ENCODE measurements at places on chromosomes 13 and 19.
A peak's percentile ranks its signal among the peaks of the same experiment; 100 is the strongest.

DNA sequence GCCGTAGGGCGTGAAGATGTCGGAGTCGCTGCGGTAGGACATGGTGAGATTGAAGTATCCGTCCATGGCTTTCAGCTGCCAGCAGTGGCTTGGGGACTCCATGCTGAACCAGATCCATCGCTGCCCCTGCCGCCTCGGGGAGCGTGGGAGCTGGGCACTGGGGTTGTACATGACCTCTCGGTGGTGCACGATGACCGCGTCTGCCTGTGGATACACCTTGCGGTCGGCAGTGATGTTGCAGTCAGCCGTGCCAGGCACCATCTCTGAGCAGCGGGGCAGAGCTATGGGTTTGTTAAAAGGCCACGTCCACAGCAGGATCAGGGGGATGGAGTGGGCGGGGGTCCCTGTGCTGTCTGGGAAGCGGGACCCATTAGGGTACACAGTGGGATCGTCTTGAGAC lies 7.4 kb downstream of the FUT6 start:
- DNase-seq = no peak

DNA sequence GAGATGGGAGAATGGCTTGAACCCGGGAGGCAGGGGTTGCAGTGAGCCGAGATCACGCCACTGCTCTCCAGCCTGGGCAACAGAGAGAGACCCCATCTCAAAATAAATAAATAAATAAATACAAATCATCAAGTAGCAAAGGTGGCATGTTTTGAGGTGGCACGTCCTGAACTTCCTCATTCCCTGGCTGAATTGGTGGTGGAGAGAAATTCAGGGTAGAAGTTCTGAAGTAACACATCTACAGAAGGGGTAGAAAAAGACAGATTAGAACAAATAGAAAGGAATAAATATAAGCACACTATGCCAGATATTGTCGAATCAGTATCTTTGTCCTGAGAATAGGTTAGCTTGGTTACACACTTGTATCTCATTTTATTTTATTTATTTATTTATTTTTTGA lies 6.3 kb downstream of the IFI30 start:
- no peak for DNase-seq

GRCh38 chr13:86906127-86906874 lies 764.9 kb upstream of the SLITRK5 start:
- no peak for DNase-seq

GRCh38 chr19:56350416-56351045 lies 35.9 kb upstream of the ZSCAN5A start:
- DNase-seq = peak; percentile 31

DNA sequence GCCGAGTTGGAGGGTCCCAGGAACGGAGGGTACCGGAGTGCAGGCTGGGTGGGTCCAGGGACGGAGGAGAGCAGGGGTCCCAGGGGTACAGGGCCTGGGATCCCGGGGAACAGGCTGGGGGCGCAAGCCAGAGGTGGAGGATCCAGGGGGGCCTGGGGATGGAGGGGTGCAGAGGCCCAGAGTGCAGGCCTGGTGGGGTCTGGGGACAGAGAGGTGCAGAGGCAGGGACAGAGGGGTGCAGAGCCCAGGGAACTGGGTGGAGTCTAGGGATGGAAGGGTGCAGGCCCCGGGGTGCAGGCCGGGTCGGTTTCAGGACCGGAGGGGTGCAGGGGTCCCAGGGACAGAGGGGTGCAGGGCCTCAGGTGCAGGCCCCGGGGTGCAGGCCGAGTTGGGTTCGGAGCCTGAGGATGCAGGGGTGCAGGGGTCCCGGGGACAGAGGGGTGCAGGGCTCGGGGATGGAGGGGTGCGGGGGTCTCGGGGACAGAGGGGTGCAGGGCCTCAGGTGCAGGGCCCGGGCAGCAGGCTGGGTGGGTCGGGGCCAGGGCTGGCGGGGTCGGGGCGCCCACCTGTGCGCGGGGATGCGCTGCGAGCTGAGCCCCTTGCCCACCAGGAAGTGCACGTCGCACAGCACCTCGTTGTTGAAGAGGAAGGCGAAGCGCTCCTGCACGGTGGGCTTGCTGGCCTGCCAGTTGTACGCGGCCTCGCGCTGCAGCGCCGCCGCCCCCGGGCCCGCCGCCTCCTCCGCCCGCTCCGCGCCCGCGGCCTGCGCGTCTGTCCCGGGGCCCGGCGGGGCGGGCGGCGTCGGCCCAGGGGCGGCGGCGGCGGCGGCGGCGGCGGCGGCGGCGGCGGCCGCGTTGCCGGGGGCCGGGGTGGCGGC lies 545 bp downstream of the BTBD2 start:
- no peak for DNase-seq

GRCh38 chr13:44667943-44668342 lies 91.8 kb upstream of the TSC22D1 start:
- DNase-seq = peak; percentile 68

DNA sequence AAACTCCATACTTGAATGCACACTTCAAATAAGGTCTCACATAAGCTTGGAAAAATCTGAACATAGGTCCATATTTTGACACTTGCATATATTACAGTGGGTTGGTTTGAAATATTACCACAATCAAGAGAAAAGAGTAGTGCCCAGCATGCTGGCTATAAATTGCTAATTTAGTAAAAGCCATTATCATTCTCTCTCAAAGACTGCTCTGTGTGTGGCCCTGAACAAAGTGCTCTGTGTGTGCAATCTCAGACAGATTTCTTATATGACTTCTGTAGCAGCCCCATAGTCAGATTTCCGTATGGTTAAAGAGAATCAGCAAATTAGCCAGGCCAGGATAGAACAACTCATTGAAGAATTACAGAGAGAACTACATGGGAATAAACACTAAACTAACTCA lies 78.2 kb downstream of the LIG4 start:
- DNase-seq = no peak

- peak; percentile 56 for DNase-seq
Measured at GRCh38 chr19:35213663-35214632, 14.6 kb downstream of the FAM187B start.

DNA sequence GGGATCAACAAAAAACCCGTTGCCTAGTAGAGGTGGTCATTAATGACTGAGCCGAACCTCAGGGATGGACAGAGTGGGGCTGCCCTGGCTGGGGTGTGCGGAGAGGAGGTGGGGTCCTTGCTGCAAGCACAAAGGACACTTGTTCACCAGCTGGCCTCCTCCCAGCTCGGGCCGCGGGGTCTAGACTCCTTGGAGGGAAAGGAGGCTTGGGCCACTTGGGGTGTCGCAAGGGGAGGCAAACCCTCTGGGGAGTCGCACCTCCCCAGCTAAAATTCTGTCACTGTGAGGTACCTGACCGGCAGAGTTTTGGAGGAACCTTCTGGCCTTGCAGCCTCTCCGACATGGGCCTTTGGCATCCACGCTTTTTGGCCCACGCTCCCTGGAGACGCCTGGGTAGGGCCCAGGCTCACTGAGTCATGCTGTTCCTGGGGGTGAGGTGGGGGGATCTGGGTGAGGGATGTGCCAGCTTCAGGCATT lies 8.2 kb downstream of the KLHL26 start:
- DNase-seq = no peak

- peak; percentile 69 for DNase-seq
Measured at GRCh38 chr13:23871616-23872220, 17.5 kb downstream of the MIPEP start.

DNA sequence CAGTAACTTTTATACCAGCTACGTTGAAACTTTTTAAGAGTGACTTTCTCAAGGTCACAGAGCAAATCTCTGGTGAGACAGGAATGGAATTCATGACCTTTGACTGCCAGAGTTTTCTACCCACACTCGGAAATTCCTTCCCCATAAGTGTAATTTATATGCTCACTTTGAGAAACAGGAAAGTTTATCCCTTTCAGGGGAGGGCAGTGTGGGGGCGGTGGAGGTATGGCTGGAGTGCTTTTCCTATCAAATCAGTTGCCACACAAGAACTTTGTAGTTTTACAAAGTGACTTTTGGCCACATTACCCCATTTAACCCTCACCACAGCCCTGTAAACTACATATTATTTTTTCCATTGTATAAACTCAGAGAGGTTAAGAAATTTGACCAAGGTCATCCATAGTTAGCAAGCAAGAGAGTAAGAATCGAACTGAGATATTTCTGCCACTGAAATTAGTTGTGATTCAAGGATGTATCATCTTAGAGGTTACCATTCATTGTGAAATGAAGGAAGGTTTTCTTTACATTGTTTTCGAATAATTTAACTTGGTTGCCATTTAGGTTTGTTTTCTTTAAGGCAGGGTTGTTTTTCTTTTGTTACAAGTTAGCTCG lies 5.9 kb downstream of the KLF12 start:
- DNase-seq = no peak

GRCh38 chr13:103866048-103866447 lies 799.8 kb upstream of the SLC10A2 start:
- DNase-seq = no peak

GRCh38 chr13:83879431-83880171 lies 2.7 kb downstream of the SLITRK1 start:
- no peak for DNase-seq

- DNase-seq = peak; percentile 60
Measured at GRCh38 chr13:46341112-46341711, 45.8 kb downstream of the RUBCNL start.

DNA sequence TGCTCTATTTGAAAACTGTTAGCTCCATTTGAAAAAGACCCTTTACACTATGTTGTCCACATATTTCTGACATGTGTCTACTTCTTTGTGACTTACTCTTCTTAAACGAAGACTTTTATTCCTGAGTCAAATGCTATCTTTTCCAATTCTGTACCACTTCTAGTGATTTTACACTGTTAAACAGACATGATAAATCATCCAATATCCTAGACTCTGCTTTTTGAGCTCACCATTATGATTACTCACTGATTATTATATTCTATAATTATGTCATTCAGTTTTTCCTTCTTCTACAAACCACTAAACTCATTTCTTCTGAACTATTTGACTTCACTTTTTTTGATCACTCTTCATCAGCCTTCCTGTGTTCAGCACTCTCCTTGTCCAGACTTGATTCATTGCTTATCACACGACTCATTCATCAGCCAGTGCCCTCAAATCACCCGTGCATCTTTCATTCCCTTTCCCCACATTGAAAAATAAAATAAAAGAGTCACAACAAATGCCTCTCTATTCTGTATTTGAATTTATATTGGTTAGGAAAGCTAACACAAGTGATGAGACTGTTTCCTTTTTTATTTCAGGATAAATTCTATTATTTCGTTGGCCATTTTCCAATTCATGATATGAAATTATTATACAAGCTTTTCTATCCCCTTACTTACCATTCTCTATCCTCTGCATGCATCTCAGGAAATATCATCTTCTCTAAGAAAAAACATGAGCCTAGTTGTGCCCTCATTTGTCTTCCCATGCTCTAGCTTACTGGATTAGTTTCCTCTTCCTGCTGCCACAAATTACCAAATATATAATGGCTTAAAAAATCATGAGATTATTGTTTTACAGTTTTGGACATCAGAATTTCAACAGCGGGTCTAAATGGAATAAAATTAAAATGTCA lies 1482.1 kb upstream of the MIR17HG start:
- DNase-seq = no peak

DNA sequence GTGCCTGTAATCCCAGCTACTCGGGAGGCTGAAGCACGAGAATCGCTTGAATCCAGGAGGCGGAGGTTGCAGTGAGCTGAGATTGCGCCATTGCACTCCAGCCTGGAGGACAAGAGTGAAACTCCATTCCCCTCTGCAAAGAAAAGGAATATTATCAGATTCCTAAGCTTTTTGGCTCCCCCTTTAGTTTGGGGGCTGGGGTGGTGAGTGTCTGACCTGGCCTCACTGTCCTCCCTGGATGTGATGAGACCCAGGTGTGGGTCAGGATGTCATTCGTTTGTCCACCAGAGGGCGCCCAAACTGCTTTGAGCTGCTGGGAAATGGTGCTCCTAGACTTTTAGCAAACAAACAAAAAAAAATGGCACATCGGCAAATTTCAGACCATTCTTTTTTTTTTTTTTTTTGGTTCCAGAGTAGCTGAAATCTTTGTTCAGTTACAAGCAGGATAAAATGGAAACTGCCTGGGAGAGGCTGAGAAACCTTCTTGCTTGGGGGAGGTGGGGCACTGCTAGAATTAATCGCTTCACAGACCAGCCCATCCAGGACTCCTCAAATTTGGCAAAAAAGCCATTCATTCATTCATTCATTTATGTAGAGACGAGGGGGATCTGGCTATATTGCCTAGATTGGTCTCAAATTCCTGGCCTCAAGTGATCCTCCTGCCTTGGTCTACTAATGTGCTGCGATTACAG lies 29.4 kb downstream of the SPC24 start:
- DNase-seq = peak; percentile 71

GRCh38 chr13:49571299-49572240 lies 13.8 kb downstream of the RCBTB1 start:
- DNase-seq = no peak

DNA sequence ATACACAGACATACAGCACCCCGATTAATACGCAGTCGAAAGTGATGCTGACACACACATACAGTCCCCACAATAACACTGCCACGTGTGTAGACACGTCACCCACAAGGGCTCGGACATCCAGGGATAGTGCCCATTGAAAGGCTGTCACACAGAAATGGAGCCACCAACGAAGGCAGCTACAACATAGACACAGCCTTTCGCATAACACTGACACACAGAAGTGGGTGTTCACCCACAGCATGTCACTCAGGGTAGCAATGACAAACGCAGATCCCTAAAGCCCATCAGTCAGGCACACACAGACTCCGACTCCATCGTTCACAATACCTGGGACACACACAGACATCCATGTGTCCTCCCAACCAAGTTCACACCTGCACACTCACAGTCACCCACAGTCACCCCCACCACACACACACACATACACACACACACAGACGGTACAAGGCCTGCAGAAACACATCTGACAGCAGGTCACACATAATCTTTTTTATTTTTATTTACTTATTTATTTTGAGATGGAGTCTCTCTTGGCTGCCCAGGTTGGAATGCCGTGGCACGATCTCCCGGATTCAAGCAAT lies 10.4 kb upstream of the NANOS3 start:
- no peak for DNase-seq

DNA sequence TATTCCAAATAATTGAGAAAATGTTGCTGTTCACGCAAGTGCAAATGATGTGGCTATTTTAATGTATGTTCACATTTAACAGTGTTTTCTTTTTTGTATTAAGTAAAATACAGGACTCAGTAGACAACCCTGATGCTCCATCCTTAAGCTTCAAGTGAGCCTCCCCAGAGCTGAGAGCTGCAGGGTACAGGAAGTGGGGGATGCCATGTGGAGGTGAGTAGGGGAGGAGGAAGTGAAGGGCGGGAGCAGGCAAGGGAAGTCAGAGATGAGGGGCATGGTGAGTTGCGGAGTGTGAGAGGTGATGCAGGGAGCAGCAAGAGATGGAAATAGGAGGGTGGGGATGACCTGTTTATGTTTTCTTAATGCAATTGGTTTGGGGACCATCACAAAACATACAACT lies 711.0 kb downstream of the UQCRFS1 start:
- DNase-seq = no peak

DNA sequence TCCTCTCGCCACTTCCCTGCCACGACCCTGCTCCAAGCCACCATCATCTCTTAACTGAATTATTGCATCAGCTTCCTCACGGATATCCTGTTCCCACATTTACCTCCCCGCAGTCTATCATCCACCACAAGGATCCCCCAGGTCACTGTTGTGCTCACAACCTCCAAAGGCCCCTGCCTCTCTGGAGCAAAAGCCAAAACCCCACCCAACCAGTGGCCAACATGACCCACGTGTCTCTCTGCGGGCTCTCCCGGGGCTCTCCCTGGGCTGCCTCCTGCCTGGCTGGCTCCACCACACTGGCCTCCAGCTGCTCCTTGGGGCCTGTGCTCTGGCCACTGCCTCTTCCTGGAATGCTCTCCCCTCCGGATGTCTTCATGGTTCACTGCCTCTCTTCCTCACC lies 809.3 kb downstream of the UQCRFS1 start:
- DNase-seq = no peak

All from AG08395 (cell line).